ENCODE measurements at places on chromosomes 7 and 10.

DNA sequence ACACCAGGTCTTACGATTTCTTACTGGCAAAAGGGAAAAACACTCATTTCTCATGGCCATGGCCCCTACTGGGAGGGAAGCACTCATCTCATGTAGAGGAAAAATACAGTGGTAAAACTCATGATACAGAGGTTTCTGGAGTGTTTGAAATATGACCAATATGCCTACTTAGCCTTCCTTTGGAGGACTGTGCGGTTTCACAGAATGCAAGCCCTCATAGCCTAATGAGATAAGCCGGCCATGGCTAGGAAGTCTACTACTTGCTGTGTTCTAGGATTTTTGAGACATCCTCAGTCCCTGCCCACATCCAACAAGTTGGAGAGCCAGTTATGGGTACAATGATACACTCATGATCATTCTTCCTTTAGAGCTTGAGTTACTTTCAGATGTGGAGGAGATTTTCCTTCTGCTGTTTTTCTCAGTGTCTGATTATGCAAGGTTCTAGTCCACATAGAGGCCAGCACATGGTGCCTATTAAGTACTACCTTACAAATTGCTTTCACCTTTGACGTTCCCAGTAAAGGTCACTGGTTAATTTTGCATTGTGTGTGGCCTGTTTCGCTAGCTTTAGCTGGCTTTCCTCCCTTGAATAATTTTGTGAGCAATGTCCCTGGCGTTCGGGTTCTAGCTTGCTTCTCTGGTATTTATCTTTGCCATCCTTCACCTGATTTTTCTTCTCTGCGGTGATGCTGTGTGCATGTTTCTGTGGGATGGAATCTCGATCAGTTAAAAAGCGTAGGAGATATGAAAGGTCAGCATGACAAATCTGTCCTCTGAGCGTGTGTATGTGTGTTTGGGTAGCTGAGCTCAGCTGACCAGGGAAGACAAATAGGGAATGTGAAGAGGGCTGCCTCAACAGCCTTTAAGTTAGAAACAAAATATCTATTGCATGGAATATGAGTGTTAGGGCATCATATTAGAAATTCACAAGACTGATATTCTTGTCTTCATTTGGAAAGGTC lies 295.4 kb downstream of the LRMDA start:
- DNase-seq: no peak

GRCh38 chr10:73263693-73264347 lies 11.4 kb upstream of the MRPS16 start:
- no peak for DNase-seq

DNA sequence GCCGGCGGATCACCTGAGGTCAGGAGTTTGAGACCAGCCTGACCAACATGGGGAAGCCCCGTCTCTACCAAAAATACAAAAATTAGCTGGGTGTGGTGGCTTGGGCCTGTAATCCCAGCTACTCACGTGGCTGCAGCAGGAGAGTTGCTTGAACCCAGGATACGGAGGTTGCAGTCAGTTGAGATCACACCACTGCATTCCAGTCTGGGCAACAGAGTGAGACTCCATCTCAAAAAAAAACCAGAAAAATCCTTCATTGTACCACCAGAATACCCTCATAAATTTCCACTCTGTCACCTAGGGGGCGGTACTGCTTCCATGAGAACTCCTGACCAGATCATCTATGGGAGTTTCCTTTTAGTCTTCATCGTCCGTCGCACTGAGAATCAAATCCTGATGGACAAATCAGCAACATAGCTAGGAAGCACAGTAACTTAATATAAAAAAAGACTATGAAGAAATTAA lies 225.8 kb upstream of the KLF14 start:
- DNase-seq: no peak

DNA sequence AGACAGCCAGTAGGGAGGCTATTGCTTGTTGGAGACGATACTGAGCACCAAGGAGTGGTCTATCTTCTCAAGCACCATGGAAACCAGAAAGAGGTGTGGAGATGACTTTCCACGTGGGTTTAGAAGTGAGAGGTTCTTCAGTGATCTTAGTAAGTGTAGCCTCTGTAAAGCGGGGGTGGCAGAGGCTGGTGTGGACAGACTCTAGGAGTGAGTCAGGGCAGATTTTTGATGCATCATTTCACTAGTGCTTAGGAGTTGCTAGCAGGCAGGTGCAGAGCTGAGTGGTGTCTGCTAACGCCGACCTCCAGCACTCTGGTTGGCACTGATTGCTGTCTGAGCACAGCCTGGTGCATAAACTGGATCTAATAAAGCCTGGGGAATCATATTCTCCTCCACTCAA lies 78.4 kb upstream of the ADO start:
- no peak for DNase-seq

Measured in activated naive CD4-positive, alpha-beta T cell (primary cell).